ENCODE measurements at places on chromosomes 5 and 9.

DNA sequence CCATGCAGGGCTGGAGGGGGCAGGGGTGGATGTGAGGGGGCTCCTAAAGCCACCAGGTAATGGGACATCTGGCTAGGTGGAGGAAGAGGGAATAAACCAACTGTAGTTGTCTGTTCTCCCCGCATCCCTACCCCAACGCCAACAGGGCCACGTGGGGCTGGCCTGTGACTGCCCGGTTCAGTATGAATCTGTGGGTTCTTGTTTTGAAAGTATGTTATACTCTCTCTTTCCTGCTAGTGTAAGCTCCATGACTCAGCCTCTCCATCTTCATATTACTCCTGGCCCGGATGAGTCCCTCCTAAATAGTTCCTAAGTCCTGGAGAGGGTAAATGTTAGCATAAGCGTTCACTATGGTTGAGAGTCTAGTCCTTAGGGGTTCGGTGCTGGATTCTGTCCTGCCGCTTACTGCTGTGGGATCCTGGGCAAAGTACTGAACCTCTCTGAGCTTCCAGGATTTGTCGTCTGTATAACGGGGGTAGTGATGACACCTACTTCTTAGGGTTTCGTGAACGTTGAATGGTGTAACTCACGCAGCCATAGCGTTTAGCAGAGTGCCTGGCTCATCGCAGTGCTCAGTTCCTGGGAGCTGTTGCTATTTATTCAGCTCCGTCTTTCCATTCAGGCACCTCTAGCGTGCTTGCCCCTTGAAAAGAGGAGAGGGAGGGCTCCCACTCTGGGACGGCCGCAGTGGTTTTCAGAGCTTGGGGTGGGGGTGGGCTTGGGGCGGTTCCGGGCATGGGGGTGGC, 28.8 kb downstream of the LHX2 start:
- DNase-seq, result no peak

DNA sequence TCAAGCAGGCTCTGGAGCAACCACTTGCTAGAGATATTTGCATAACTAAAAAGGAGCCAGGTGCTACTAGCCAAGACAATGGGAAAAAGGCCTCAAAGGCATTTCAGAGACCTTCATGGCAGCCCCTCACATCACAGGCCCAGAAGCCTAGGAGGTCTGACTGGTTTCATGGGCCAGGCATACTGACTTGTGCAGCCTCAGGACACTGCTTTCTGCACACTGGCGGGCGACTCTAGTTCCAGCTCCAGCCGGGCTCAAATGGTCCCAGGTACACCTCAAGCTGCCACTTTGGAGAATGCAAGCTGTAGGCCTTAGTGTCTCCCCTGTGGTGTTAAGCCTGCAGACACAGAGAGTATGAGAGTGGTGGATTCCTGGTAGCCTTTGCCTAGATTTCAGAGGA, 27.1 kb downstream of the COX7C start:
- no peak for DNase-seq

GRCh38 chr9:113876151-113876992, at the start of gene ZNF618:
ZNF618 (plus strand) TSS chr9:113876309; CDS start chr9:113876381, 72 bp downstream.
- no peak for DNase-seq

GRCh38 chr5:128378632-128379031, 159.4 kb downstream of the FBN2 start:
- no peak for DNase-seq

DNA sequence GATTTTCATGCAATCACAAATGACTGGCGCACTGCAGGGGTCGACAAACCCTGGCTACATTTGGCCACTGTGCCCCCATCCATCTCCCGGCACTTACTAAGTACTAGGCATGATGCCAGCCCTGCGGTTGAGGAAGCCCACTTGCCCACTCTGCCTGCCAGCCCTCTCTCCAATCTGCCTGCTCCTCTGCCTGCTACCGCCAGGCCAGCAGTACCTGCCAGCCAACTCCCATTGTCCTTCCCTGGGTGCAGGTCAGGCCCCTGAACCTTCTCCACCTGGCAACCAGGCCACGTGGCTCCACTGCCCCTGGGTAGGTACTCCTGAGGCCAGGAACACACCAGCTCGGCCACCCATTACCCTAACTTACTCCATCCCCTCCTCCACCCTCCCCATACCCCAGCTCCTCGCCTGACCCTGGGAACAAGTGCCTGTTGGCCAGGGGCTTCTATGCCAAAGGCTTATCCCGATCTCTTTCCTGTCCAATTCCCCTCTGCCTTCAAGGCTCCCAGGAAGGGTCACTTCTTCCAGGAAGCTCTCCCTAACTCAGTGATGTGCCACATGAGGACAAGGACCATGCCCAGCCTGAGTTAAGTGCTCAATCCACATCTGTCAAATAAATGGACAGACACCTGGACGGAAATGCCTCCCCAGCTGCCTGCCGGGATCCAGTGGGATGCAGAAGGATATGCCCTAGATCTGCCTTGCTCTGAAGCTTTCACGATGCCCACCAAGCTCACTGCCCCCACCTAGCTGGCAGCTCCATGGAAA, 6.6 kb downstream of the EEIG1 start:
- no peak for DNase-seq

DNA sequence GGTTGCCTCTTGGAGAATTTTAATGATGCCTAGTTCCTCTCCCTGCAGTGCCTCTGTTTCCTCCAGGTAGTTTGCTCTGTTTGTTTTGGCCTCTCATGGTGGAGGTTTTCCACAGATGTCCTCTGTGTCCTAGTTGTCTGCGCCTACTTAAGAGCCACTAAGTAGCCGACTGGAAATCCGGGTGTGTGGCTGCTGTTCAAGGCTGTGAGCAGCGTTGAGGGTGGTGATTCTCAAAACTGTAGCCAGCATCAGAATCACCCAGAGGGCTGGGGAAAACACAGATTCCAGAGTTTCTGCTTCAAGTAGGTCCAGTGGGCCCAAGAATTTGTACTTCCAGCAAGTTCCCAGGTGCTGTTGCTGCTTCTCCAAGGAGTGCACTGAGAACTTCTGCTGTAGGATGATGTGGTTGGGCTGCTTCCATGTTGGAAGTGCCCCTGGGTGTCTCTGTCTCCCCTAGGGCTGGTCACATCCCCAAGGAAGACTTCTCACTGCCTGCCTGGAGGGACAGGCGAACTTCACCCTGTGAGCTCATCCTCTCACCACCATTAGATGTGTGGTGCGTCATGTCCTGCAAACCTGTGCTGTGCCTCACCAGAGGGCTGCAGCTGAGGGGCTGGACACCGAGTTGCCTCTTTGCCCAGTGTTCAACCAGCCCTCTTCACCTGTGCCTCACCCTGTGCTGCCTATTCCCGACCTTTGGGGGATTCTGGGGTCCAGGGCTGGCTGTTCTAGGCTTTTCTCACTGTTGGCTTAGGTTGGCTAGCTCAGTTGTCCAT, 34.8 kb downstream of the SECISBP2 start:
- DNase-seq, result no peak

GRCh38 chr5:135246923-135247795, 151.9 kb downstream of the MACROH2A1 start:
- peak; percentile 34 for DNase-seq

DNA sequence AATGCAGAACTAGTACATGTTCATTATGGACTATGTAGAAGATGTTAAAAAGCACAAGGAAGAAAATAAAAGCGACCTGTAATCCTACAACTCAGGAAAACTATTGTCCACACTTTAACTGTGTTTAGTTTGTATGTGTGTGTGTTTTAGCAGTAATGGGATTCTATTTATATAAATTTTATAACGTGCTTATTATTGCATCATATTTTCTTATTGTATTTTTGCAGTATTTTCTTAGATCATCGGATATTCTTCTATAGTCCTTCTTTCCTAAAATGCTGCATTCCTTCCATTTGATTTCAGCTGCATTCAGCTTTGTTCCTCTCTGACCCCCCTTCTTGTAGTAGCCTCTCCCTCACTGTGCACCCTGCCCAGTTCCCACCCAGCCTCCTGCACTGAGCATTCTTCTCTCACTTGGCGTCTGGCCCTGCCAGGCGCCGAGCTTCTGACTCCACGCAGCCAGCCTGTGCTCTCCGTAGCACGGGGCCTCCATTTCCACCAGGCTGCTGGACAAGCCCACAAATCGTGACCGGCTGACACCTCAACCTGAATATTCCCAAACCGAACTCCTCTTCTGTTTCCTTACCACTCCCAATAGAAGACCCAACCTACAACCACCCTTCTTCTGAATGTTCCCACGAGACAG, 39.9 kb downstream of the MVB12B start:
- no peak for DNase-seq

GRCh38 chr5:38423276-38424147, 132.9 kb downstream of the LIFR start:
- DNase-seq, result no peak

DNA sequence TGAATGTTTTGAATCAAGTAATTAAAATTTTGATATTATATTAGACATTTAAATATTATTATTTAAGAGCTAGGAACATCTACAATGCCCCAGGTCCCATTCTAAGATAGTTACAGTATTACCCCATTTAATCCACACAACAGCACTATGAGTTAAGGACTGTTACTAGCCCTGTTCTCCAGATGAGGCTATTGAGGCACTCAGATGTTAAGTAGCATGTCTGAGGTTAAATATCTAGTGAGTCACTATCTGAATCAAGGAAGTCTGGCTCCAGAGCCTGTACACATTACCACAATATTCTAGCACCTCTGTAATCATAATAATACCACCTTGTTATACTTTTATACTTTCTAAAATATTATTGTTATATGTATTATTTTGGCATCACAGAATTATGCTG, 304.6 kb downstream of the PDE4D start:
- DNase-seq, result no peak

- no peak for DNase-seq
These were observed 9.3 kb upstream of the OR13F1 start for GRCh38 chr9:104494808-104495207.

DNA sequence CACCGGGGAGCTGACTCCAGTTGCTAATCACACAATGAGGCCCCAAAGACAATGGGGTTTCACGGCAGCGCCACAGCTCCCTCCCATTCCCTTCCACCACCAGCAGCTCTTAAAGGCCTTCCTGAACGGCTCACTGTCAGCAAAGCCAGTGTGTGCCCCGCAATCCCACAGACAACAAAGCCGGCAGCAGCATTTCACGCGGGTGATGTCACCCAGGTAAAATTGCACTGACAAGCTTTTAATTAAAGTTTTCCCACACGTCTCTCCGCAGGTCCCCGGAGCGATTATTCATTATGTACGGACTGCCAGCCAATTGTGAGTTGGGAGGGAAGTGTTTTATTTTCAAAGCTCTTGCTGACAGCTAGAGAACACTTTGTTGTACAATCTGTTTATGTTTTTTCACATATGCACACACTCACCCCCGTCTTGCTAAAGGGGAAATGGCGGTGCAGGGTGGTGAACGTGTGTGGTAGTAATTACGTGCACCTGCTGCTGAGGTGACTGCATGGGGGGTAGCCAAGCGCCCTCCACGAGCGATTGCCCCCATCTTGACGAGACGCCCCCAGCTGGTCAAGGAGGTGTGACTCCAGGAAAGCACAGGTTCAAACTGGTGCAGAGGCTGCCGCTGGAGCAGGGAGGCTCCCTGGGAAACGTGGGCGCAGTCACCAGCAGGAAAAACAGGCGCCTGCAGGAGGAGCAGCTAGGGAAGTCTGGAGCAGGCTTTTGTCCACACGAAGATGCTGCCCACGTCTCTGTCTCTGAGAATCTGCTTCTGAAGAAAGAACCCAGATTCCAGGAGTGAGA, 65.0 kb downstream of the IRX2 start:
- no peak for DNase-seq

- no peak for DNase-seq
These were observed 17.6 kb upstream of the SETX start for GRCh38 chr9:132372177-132373095.

Data from stimulated activated CD8-positive, alpha-beta memory T cell treated with anti-CD3 and anti-CD28 coated beads, Interleukin-7, amount 100 ng/mL, for 48 hours (primary cell).